ENCODE measurements at places on chromosomes 3 and 15.

DNA sequence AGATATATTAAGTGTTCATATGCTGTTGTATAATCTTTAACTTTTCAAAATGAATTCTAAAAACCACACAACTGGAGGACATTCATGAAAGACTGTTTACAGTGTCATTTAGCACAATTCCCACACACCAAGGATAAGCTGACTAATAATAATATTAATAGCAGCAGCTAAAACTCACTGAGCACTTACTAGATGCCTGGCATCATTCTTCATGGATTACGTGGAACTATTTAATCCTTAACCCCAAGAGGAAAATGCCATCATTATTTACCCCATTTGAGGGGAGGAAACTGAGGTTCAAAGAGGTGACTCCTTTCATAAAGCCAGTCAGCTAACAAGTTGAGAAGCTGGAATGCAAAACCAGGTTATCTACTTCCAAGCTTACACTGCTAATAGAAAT, 77.0 kb downstream of the TMEM108 start:
- DNase-seq, result no peak

GRCh38 chr3:55158345-55158744, 230.5 kb upstream of the LRTM1 start:
- no peak for DNase-seq

GRCh38 chr3:3447641-3448040, 268.1 kb upstream of the CRBN start:
- DNase-seq, result no peak

DNA sequence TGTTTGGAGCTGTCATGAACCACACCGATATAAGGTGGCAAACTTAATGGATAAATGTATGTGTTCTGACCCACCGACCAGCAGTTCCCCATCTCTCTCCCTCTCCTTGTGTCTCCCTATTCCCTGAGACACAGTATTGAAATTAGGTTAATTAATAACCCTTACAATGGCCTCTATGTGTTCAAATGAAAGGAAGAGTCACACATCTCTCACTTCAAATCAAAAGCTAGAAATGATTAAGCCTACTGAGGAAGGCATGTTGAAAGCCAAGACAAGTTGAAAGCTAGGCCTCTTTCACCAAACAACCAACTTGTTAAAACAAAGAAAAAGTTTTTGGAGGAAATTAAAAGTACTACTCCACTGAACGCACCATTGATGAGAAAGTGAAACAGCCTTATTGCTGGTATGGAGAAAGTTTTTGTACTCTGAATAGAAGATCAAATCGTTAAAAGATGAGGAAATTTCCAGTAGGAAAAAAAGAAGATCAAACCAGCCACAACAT, 15.0 kb downstream of the ATR start:
- DNase-seq, result no peak

DNA sequence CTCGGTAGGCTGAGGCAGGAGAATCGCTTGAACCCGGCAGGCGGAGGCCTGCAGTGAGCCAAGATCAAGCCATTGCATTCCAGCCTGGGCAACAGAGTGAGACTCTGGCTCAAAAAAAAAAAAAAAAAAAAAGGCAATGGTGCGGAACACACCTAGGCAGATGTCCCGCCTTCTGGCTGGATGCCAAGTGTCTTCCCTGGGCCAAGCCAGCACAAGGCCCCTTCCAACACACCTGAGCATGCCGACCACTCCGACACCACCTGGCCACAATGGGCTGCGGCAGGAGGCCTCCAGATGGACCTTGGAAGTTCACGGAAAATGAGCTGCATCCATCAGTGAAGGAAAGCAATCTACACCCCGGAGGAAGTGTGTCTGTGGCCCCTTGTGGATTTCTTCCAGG, 19.0 kb downstream of the NUP210 start:
- DNase-seq, result no peak

DNA sequence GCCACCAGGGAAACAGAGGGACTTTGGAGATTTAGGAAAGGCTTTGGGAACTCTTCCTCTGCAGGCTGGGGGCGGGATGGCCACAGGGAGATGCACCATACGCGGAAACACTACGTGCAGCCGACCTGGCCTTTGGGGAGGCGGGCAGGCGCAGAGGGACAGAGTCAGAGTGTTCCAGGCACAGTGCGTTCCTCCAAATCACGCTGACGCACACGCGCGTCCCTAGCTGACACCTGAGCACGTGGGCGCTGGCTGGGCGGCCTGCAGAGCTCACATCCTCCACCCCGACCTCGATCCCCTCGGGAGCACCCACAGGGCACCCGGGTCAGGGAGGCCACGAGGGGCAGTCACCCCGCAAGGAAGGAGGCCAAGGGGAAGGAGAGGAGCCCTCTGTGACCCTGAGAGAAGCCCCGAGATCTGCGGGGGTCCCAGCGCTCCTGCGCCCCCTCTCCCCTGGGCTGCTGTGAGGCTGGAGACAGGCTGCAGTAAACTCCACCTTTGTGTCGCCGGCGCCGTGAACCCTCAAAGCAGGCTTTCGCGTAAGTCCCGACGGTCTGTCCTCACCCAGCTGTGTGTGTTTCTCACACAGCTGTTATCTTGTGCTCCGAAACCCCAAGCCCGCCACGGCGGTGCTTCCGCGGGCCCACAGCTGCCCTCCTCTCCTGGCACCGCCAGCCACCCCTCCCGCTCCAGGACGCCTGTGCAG, 196.3 kb downstream of the OCA2 start:
- no peak for DNase-seq

GRCh38 chr15:54776410-54776809, 420.3 kb downstream of the RSL24D1 start:
- no peak for DNase-seq

DNA sequence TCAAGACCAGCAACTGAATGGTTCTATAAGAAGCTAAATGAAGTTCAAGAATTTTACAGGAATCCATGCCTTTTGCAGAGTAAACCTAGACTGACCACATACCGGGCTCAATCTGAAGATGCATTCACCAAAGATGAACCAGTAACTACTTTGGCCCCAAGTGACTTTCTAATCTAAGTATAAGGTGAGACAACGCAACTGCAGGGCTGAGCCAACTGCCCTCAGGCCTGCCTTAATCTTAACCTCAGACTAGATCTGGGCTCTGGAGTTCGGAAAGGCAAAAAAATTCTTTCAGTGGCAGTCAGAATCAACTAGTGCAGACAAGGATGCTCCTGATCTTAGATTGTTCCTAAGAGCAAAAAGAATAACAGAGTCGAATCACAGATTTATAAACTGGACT, 48.3 kb downstream of the EXD1 start:
- DNase-seq, result no peak

DNA sequence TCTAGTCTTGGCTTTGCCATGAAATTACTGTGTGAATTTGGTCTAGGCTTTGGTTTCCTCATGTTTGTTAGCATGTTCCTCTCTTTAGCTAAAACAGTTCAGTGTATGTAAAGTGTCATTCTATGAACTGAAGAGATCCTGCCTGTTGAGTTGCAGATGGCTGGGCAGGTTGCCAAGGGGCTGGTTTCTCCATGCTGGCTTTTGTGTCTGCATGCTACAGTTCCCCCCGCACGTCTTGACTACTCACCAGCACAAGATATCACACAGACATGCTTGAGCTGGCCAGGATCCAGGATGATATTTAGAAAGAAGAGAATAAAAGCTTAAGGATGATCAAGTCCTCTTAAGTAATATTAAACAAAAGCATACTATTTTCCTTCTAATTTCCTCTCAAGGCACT, 90.2 kb downstream of the CERS3 start:
- DNase-seq, result no peak

GRCh38 chr3:128823631-128824030, 55.8 kb upstream of the ACAD9 start:
- DNase-seq, result no peak

- no peak for DNase-seq
Measured at GRCh38 chr15:92533298-92533697, 122.3 kb downstream of the FAM174B start.

GRCh38 chr15:71273731-71274447, 158.6 kb downstream of the THSD4 start:
- no peak for DNase-seq

Data from smooth muscle cell of the brain vasculature (primary cell).